ENCODE measurements at places on chromosomes 2 and 18.

DNA sequence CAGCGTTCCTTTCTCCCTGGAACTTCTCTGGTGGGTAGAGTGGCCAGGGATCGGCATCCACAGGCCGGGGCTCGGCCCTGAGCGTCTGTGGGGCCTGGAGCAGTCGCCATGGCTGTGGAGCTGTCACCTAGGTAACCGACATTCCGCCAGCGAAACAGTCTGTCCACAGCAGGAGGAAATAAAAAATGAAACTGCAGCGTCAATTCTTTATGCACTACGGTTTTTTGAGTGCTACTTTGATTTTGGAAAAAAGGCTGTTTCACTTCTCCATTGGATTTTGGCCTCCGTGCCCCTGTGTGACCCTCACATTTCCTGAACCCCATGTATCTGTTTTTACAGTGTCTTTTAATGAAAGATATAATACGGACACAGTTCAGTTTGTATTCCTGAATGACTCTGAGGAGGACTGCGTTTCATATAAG, 163.4 kb downstream of the LDLRAD4 start:
- peaks cover 10% of the 10 kb centered on the region for H3K4me1 ChIP-seq
- no peaks in the 10 kb centered on the region for H3K36me3 ChIP-seq
- H3K27me3 ChIP-seq = no peaks in the 10 kb centered on the region
- H3K4me3 ChIP-seq = peak overlapping the region; percentile 57
- DNase-seq = peak; percentile 98
- H3K27ac ChIP-seq = peak overlapping the region; percentile 64

- no peaks in the 10 kb centered on the region for H3K36me3 ChIP-seq
- peak overlapping the region; percentile 82 for H3K27ac ChIP-seq
- peaks cover 26% of the 10 kb centered on the region for H3K4me1 ChIP-seq
- H3K27me3 ChIP-seq = no peaks in the 10 kb centered on the region
- H3K4me3 ChIP-seq = peak overlapping the region; percentile 70
- no peak for DNase-seq
These were observed 45.6 kb upstream of the SELENOI start for GRCh38 chr2:26300234-26300925.

GRCh38 chr2:136916131-136916530, 150.8 kb downstream of the THSD7B start:
- H3K27ac ChIP-seq = no peak overlapping the region
- no peak for DNase-seq
- no peaks in the 10 kb centered on the region for H3K27me3 ChIP-seq
- H3K4me1 ChIP-seq = no peaks in the 10 kb centered on the region

DNA sequence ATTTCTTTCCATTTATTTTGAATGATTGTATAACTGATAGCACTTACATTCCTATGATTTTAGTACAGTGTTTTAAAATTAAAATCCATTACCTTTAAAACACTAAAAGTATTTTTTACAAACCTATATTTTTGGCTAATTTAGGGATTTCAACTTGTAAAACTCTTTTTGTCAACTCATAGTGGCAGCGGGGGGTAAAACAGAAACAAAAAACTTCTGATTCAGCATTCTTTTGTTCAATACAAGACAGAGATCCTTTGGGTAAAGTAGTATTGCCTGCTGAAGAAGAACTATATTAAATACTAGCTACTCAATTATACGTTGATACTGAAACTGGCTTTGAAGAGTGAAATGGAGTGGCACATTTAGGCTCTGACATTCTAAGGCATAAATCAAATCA, 437.4 kb upstream of the CDH19 start:
- H3K27me3 ChIP-seq = no peaks in the 10 kb centered on the region
- H3K36me3 ChIP-seq = no peaks in the 10 kb centered on the region
- no peak for DNase-seq
- H3K4me3 ChIP-seq = no peak overlapping the region

Data from osteoblast (primary cell).